ENCODE measurements at places on chromosomes 7 and 10. TPM values are rescaled to one million over a fixed set of nuclear protein-coding genes. Genes with fewer than 3 reads are reported as not detected.

DNA sequence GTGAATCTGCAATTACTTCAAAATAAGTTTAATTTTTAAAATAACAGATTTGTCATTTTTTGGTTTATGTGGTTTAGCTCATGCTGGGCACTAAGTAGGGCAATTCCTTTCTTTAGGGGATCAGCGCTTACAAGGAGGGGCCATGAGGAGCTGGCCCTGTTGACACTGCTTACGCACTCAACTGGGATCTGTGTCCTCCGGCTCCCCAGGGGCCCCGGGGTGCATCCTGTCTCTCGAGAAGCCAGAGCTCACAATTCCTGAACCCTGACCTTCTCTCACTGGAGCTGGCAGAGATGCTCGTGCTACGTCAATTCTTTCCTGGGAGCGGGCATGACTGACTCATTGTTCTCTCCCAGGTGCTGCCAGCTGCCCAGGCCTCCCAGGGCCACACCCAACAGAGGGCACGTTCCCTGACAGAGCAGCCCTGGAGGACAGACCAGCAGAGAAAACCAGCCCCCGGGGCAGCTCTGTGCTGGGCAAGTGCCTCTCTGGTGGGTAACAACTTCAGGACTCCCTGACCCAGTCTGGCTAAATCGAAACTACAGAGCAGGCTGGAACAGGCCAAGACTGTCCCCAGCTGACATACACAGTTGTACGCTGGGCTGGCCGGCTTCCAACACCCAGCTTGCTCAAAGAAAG, 36.8 kb downstream of the CTBP2 start:
- DNase-seq: peak; percentile 90

- peak; percentile 71 for DNase-seq
Measured at GRCh38 chr10:132918617-132919373, 23.6 kb downstream of the CFAP46 start.

GRCh38 chr10:106302961-106303360, 861.5 kb downstream of the SORCS1 start:
- DNase-seq: no peak

- DNase-seq: no peak
Measured at GRCh38 chr7:8211725-8212096, 50.3 kb downstream of the ICA1 start.

DNA sequence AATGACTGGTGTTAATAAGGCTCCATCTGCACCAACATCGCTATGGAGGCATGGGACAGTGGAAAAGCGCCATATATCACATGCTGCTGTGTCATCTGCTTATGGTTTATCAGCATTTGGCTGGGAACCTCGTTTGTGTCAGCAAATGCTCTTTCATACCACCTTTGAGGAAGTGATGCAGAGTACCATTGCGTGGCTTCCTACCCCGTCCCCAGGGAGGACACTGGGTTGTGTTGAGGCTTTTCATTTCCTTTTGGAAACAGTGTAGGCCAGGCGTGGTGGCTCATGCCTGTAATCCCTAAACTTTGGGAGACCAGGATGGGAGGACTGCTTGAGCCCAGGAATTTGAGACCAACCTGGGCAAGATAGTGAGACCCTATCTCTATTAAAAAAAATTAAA, 6.8 kb downstream of the TACR2 start:
- DNase-seq: no peak

GRCh38 chr7:1545417-1546246, 10.4 kb downstream of the TMEM184A start:
- no peak for DNase-seq

- no peak for DNase-seq
Measured at GRCh38 chr7:57412168-57412567, 37.8 kb upstream of the ZNF716 start.

DNA sequence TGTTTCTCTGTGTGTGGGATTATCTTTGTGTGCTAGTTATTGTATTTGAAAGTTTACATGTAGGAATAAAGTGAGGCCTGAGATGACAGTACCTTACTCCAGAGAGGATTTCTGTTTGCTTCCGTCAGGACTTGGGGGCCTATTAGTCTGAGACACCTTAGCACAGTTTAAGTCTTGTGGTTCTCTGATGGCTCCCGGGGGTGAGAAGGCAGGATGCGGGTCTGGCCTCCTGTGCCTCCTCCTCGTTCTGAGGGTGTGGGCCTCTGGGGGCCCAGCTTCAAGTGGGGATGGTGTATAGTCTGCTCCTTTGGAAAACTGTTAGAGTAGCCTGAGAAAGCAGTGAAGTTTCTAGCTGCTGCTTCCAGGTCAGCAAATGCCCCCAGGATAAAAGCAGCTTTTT, 12.4 kb downstream of the MTURN start:
- DNase-seq: no peak

- DNase-seq: no peak
Measured at GRCh38 chr10:28058746-28059145, 59.9 kb upstream of the ODAD2 start.

- peak; percentile 57 for DNase-seq
Measured at GRCh38 chr10:101297901-101298486, 56.0 kb upstream of the BTRC start.

DNA sequence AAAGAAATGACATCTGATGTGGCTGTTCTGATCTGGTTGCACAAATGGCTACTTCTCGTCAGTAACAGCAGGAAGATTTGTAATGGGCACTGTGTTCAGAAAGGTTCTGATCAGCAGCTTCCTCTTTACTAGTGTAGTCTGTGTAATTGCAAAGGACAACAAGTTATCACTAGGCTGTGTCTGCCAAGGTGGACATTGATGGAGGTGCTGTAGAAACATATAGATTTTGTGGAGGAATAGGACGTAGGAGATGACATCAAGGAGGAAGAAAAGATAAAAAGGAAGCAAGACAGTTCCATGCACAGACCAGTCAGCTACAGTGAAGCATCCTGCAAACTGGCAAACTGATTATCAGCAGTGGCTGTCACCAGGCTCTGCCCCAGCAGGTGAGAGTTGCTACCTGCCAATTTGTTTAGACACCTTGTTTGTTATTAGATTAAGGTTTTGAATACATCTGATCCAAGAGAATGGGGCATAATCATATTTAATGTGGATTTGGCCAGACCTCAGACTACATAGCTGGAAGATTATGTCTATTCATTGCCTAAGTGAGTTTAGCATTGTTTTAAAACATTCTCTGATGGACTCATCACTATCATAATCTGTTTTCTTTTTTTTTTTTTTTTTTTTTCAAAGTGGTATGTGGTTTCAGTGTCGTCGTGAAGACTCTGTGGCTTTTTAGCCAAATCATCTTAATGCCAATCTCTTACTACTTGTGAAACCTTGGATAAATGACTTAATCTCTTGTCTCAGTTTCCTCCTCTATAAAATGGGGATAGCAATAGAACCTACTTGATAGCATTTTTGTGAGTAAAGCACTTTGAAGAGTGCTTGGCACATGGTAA, 417.9 kb upstream of the LRGUK start:
- no peak for DNase-seq

- DNase-seq: no peak
Measured at GRCh38 chr10:73732426-73732825, 11.7 kb upstream of the SEC24C start.

- no peak for DNase-seq
Measured at GRCh38 chr7:28360739-28361138, 51.6 kb upstream of the CREB5 start.

- no peak for DNase-seq
Measured at GRCh38 chr7:69847921-69848612, 249.8 kb downstream of the AUTS2 start.

DNA sequence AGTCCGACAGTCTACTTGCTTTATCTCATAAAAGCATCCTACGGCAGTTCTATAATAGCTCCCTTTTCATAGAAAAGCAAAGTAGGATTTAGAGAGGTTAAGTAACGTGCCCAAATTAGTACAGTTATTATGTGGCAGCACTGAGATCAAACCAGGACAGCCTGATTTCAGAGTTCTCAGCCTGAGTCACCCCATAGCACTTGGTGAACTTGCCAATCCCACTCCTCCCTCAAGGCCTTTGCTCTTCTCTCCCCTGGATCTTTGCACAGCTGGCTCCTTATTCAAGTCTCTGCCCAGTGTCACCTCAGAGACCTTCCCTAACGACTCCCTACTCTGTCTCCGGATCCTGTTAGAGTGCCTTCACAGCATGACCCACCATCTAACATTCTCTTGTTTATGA, 438.0 kb upstream of the NFE2L3 start:
- DNase-seq: no peak

DNA sequence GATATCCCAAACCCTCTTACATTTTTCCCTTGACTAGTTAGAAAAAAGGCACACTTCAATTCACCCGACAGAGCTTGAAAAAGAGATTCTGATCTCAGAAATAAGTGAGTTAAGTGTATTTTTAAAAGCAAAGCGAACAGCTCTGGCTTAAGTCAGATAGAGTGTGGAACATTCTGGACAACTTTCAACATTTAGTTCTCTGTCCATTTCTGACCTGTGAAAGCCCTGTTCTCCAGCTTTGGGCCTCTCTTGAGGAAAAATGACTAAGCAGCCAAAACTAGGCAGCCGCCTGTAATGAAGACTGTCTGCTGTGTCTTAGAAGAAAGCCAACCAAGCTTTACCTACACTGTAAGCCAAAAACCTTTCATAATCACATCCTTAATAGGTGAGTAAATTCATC, 50.5 kb downstream of the CDK6 start:
- DNase-seq: peak; percentile 51

GRCh38 chr10:106761906-106762305, 402.6 kb downstream of the SORCS1 start:
- no peak for DNase-seq

- peak; percentile 95 for DNase-seq
Measured at GRCh38 chr10:78215645-78216044, 182.0 kb downstream of the RPS24 start.

GRCh38 chr10:85666102-85666501, 700.5 kb downstream of the GRID1 start:
- no peak for DNase-seq

DNA sequence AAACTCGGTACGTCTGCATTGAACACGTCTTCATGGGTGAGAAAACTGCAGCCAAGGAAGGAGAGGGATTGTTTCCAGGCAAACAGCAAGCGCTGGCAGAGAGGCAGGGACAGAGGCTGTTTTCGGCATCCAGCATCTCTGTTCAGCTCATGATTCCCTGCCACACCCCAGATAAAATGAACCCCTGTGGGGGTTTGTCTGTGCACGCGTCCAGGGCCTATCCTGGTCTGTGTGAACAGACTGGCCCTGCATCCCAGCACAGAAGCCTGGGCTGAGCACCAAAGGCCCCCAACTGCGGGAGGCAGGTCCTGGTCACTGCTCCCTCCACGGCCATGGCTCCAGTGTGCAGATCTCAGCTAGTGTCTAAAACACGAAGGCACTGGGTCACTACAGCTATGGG, 83.3 kb upstream of the FAM20C start:
- no peak for DNase-seq

- DNase-seq: no peak
Measured at GRCh38 chr7:142104550-142105527, 6.7 kb upstream of the MGAM2 start.

- DNase-seq: peak; percentile 11
Measured at GRCh38 chr10:24716295-24716694, 7.4 kb downstream of the ARHGAP21 start.

DNA sequence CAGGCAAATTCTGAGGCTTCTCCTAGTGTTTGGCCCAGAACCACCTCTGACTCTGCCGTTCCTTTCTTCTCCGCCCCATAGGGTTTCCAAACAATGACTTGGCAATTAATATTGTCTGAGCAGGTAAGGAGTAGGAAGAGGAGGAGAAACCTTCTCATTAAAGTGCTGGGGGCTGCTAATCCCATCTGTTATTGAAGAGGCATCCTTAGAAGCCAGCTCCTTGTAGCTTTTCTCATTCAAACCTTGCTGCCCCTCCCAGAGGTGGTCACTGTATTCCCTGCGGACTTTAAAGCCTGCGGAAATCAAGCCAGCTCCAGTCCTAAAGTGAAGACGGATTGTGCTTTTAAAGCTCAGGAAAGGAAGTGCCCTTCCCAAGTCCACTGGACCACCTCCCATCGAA, 1.4 kb upstream of the NKX1-2 start:
- no peak for DNase-seq

- no peak for DNase-seq
Measured at GRCh38 chr7:69937097-69937496, 338.8 kb downstream of the AUTS2 start.

DNA sequence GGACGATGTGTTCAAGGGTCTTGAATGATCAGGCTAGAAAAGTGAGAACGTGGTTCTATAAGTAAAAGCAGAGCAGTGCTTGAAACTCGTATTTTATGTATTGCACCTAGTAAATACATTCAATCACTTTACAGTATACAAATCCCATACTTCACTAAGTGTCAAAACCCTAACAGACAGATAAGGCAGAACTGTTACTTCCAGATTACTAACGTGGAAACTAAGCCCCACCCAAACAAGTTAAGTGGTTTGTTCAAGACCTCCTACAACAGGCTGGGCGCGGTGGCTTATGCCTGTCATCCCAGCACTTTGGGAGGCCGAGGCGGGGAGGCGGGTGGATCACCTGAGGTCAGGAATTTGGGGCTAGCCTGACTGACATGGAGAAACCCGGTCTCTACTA, 9.2 kb upstream of the MYO1G start:
- DNase-seq: no peak

- no peak for DNase-seq
Measured at GRCh38 chr10:84820120-84820519, 491.7 kb downstream of the CCSER2 start.

DNA sequence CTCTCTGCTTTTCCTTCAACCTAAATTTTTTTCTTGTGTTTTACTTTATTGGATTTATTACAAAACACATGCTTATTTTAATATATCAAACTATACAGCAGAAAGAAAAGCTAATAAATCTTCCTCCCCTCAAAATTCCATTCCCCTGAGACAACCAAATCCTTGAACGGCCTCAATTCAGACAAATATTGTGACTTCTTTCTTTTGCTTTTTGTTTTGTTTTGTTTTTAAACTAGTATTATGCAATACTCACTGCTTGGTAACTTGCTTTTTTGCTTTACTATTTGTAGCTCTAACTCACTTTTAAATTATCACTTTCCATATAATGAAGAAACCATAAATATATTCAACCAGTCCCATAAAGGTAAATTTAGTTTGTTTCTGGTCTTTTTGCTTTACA, 59.4 kb upstream of the CDK1 start:
- DNase-seq: no peak

Gene WNT8B
- not detected for total RNA-seq

Gene DPCD
- total RNA-seq: 28.2 TPM

Gene TRIM73
- total RNA-seq: 3.4 TPM

Gene CFAP70
- 11.3 TPM for total RNA-seq

Gene ARHGEF5
- 86.0 TPM for total RNA-seq

Gene GDF2
- total RNA-seq: not detected

Gene LEP
- 0.40 TPM for total RNA-seq

Gene DYDC2
- total RNA-seq: not detected

Gene GPR85
- 0.75 TPM for total RNA-seq

Gene AKR1C4
- not detected for total RNA-seq

Gene NYAP1
- total RNA-seq: not detected

Gene OR2A7
- 16.8 TPM for total RNA-seq

Gene SEMA3C
- 5.9 TPM for total RNA-seq

Gene DGKI
- total RNA-seq: 45.1 TPM

Gene GPR15LG
- not detected for total RNA-seq

Gene FOXI2
- total RNA-seq: not detected

Measured in thyroid gland (tissue), 4 donors.